HCT116 (cell line): ENCODE measurements at places on chromosomes 6 and 20.

DNA sequence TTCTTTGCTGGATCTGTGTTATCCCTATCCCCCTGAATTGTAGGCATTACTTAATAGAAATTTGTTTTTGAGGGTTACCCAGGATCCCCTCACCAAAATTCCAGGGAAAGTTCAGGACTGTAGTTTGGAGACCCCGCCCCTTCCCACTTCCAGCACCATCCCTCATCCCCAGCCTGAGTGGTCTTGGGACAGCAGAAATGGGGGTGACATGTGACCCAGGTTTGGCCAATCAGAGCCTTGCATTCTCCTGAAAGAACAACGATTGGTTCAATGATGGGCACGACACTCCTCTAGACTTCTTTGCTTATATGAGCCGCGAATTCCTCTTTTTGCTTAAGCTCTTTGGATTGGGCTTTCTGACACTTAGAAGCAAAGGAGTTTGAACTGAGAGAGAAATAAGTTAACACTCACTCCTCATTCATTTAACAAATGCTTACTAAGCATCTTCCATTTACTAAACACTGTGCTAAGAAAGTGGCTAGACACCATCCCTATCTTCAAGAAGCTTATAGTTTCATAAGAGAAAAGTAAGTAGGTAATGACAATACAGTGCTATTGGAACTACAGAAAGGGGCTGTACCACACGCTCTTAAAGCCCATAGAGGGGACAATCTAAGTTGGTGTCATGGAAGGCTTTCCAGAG lies 24.9 kb upstream of the PAQR8 start:
- no peak for DNase-seq

- no peak for DNase-seq
These were observed 28.5 kb upstream of the EFHC1 start for GRCh38 chr6:52391599-52391998.

DNA sequence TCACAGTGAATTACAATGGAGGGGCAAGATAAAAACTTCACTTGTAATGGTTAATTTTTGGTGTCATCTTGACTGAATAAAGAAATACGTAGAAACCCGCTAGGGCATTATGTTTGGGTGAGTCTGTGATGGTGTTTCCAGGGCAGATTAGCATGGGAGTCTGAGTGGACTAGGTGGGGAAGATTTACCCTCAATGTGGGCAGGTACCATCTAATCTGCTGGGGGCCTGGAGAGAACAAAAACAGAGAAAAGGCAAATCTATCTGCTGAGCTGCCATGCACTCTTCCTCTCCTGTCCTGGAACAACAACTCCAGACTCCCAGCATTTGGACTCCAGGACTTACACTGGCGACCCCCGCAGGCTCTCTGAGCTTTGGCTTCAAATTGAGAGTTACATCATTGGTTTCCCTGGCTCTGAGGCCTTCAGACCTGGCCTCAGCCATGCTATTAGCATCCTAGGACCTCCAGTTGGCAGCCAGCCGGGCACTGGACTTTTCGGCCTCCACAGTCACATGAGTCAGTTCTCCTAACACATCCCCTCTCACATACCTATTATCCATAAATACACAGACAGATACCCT lies 19.7 kb downstream of the NINL start:
- no peak for DNase-seq

GRCh38 chr6:168530653-168531071 lies 89.7 kb downstream of the SMOC2 start:
- DNase-seq = no peak

DNA sequence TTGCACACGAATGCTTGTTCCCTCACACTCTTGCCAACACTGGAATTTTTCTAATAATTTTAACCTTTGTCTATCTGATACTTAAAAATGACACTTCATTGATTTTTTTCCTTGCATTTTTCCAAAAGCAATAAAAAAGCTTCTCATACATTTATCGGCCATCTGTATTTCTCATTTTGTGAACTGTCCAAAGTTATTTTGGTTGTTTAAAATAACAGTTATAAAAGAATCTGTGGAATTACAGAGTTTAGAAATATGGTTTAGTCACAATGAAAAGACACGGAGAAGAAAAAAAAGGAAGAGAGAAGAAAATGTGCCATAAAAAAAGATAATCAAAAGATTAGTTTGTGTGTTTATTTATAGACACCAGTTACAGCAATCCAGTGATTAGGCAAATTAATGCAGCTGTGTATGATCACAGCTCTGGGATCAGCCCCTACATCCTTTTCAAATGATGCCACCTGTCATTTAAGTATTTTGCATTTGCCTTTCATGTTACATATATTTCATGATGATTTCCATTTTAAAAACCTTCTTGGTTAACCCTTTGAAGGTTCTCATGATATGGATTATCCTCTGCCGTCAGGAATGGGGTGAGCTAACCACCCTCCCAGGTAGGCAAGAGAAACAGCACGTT lies 171.7 kb downstream of the BACH2 start:
- no peak for DNase-seq

GRCh38 chr6:14717307-14717706 lies 528.6 kb upstream of the JARID2 start:
- DNase-seq = no peak

GRCh38 chr6:150299873-150300485 lies 68.8 kb upstream of the IYD start:
- no peak for DNase-seq

DNA sequence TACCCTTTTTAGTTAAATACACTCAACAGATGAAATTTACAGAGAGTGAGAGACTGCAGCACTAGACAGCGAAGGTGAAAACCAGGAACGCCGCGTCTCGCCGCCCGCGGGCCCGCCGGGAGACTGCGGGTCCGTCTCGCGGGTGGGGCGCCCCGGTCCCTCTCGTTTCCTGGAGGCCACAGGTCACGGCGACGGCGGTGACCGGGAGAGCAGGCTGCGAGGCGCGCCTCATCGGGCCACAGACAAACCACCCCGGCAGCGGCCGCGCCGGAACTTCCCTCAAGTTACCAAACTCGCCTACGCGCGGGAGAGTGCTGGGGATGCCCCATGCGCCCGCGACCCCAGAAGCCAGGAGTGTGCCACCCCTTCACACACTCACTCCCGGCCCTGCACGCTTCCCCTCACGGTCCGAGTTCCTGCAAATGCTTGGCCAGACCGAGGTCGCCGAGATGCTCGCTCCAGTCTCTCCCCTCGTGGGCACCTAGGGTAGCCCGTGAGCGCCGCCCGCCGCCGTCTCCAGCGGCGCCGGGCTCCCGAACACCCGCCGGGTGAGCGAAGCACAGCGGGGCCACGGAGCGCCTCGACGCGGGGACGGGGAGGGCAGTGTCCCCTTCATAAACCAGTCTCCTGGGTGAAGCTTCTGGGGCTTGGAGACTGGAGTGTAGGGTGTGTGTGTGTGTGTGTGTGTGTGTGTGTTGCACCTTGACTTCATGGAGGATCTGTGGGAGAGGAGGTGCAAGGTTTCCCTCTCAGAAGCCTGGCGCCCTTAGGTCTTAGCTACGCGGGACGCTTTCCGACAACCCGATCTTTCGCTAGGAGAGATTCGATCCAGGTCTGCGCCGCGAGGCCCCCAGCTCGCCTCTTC lies 1.4 kb downstream of the BACH2 start:
- no peak for DNase-seq

- DNase-seq = no peak
These were observed 306.1 kb downstream of the ZNF217 start for GRCh38 chr20:53287357-53288042.

- DNase-seq = no peak
These were observed 135.1 kb upstream of the RAB32 start for GRCh38 chr6:146408583-146408982.

DNA sequence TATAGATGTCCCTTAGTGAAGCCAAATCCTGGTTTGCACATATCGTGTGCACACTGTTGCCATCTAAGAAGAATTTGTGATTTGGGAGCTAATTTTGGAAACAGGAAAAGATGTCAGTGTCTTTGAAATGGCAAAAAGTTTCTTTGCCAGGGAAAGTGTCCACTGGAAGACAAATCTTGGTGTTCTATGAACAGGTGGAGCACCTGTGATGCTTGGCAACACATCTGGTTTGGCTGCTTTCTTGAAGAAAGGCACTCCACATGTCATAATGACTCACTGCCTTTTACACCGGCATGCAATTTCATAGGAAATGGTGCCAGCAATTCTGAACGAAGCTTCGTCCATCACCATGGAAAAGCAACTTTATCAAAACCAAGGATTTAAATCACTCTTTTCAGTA lies 1040.0 kb upstream of the MAP3K7 start:
- no peak for DNase-seq
